ENCODE measurements at places on chromosomes 6 and 20.

DNA sequence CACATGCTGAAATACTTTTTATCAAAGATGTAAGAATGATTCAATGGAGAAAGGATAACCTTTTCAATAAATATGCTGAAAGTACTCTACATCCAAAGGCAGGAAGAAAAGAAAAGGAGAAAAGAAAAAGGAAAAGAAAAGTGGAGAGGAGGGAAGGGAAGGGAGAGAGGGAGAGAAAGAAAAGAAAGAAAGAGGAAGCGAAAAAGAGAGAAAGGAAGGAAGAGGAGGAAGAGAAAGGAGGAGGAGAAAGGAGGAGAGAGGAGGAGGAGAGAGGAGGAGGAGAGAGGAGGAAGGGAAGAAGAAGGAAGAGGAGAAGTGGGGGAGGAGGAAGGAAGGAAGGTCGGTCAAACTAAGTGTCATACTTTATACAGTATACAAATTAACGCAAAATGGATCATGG lies 297.4 kb upstream of the HSF2 start:
- DNase-seq: no peak

GRCh38 chr6:73743556-73743955 lies 47.6 kb downstream of the CD109 start:
- DNase-seq: no peak

DNA sequence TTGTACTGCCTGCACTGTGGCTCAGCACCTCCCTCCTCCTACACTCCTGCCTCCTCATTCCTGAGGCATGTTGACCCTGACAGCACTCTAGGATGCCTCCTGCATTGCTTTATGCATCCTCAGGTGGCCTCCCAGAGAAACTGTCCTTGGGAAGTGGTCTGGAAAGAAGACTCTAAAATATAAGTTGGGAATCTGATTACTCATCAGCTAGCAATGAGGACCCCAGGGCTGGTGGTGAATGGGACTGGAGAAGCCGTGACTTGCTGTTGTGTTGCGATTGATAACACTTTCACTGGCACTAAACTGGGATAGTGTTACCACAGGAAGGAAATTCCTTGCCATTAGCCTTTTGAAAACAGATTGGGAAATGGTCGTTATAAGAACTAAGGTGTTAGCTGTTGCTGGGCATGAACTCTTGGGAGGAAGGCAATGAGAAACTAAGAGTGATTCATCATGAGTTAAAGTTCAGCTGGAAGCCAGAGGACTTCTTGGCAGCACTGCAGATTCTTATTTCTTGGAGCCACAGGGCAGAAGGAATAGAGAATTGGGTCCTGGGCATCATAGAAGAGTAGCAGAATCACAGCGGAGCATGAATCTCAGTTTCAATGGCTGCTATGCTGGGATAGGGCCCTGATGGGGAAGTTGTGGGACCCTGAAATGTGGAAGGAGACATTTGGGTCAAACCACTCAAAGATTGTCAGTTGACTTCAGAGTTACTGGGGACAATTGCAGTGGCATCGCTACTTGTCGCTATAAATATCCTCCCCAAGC lies 10.1 kb upstream of the SIRPD start:
- no peak for DNase-seq

- no peak for DNase-seq
Measured at GRCh38 chr6:97989451-97989850, 706.4 kb upstream of the MMS22L start.

GRCh38 chr6:157997893-157998608 lies 16.4 kb downstream of the SYNJ2 start:
- no peak for DNase-seq

DNA sequence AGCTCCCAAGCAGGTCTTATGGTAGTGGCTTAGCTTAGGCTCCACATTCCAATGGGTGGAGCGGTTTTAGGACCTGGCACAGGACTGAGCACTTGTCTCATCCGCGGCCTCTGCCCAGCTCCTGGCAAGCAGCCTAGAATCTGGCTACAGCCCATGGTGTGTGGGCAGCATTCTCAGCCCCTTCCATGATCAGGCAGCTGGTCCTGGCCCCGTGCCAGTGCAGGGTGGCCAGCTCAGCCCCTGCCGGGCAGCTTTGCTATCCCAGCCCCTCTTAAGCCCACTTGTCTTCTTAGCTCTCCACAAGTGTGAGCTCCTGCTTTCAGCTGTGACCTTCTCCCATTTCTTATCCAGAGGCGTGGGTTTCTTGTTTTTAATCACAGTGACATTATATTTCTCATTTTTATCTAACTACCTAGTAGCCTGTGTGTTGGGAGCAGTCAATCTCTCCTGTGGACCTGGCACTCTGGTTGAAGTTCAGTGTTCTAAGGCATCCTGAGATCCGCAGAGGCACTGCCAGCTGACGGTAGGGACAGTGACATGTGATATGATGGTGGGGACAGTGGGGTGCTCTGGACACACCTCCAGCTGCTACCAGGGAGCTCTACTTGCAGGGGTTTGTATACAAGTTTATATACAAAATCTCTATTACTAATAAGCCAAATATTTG lies 119.9 kb upstream of the PRND start:
- no peak for DNase-seq

DNA sequence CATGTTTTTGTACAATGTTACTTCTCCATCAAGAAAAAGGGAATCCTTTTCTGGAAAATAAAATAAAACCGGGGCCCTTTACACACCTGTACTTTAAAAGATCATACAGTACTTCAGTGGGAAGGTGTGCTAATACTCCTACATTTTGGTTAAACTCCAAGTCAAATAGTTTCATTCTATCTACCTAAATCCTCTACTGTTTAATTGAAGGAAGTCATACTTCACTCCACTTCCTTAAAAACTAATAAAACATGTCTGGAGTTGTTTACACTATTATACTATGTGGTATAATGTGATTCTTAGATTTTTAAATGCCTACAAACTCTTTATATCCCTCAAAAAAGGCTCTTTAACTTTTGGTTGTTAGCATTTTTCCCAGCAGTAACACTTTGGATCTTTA lies 18.6 kb upstream of the HBS1L start:
- no peak for DNase-seq

GRCh38 chr6:168999392-168999791 lies 254.3 kb downstream of the THBS2 start:
- no peak for DNase-seq

DNA sequence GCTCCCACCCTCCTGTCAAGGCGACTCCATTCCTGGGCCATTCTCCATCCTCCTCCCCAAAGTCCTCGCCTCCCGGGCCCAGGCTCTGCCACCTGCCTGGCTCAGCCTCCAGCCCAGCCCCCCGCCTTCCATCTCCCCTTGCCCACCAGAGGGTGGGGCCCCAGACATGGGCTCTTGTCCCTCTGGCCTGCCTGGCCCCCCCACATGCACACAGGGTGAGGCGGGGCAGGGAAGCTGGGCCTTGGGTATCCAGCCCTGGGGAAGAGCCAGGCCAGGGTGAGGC lies 95.2 kb downstream of the YTHDF1 start:
- DNase-seq: no peak

GRCh38 chr20:50213531-50214106 lies 23.0 kb downstream of the CEBPB start:
- no peak for DNase-seq

GRCh38 chr6:143276436-143276835 lies 174.1 kb downstream of the ADAT2 start:
- DNase-seq: peak; percentile 50

GRCh38 chr20:63402860-63403220 lies 41.7 kb upstream of the CHRNA4 start:
- DNase-seq: no peak

DNA sequence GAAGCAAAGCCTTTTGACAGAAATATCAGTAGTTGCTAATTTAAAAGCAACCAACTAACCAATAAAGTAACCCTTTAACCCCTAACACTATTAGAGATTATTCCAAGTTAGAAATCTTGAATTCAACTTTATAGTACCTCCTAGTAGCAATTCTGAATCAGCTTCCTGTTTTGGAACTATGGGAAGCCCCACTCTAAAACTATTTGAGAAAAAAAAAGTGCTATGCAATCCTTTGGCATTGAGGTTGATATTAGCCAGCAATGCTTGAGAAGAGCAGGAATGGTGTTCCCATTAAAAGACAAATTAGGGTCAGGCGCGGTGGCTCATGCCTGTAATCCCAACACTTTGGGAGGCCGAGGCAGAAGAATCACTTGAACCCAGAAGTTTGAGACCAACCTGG lies 306.2 kb upstream of the ZFP64 start:
- DNase-seq: no peak
